ENCODE measurements at places on chromosomes 2 and 18. TPM values are rescaled to one million over a fixed set of nuclear protein-coding genes. Genes with fewer than 3 reads are reported as not detected.
A peak's percentile ranks its signal among the peaks of the same experiment; 100 is the strongest.

Gene CLEC4F
- total RNA-seq = 0.58 TPM

DNA sequence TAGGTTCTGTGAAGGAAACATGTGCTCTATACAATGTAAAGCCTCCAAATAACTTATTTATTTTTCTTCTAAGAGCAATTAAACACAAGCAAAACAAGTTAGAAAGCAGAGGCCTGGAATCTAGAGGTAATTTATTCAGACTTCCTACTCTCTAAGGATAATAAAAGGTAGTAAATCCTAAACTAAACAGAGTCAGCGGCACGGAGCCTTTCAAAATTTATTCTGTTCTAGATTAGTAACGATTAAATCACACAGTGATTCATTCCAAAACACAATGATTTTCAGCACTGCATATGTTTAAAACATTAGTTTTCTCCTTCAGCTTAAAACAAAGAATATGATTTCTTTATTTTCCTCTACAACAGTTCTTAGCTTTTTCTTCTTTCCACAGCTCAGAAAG, 160.9 kb downstream of the FBXO15 start:
- no peak overlapping the region for H3K4me3 ChIP-seq
- no peaks in the 10 kb centered on the region for H3K36me3 ChIP-seq
- no peak for DNase-seq
- no peaks in the 10 kb centered on the region for H3K4me1 ChIP-seq
- no peaks in the 10 kb centered on the region for H3K27me3 ChIP-seq

Gene GPR75
- 1.4 TPM for total RNA-seq

DNA sequence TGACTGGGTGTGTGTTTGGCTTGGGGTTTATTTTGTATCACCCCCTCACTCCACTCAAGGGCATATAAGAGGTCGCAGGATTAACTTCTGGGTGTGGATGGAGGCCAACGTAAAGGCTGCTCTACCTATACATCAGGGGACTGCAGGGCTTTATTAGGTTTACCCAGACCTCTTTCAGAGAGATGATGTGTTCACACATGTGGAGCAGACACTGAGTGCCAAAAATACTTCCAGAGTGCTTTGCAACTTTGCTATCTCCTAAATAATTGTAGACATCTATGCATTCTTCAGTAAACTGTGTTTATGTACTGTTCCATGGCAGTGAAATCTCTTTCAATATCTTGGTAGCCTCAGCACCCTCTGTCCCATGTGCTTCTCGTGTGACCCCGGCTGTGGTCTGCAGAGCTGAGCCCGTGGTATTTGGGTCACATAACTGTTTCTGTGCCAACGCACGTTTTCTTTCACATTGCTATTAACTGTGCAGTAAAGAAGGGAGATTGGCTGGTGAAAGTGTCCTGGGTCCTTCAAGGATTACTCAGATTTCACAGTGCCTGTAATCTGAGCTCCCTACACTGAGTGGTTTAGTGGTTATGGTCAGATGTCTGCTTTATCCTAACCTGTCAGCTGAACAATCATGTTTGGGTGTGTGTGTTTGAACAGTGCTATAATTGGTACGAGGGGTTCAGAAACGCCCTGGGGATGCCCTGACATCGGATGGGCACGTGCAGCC, 208.1 kb downstream of the VAPA start:
- H3K27ac ChIP-seq = peak overlapping the region; percentile 18
- no peaks in the 10 kb centered on the region for H3K36me3 ChIP-seq
- no peaks in the 10 kb centered on the region for H3K27me3 ChIP-seq
- DNase-seq = peak; percentile 86
- peaks cover 31% of the 10 kb centered on the region for H3K4me1 ChIP-seq
- no peak overlapping the region for H3K4me3 ChIP-seq

- H3K27ac ChIP-seq = no peak overlapping the region
- no peaks in the 10 kb centered on the region for H3K36me3 ChIP-seq
- no peaks in the 10 kb centered on the region for H3K27me3 ChIP-seq
- H3K4me1 ChIP-seq = no peaks in the 10 kb centered on the region
- no peak for DNase-seq
These were observed 497.8 kb downstream of the EIPR1 start for GRCh38 chr2:2879781-2880180.

GRCh38 chr2:88770016-88770415, 78.5 kb downstream of the RPIA start:
- no peak for DNase-seq
- no peak overlapping the region for H3K4me3 ChIP-seq
- peaks cover under 1% of the 10 kb centered on the region for H3K4me1 ChIP-seq
- H3K27ac ChIP-seq = no peak overlapping the region
- no peaks in the 10 kb centered on the region for H3K36me3 ChIP-seq

- peaks cover 92% of the 10 kb centered on the region for H3K27me3 ChIP-seq
- no peak overlapping the region for H3K4me3 ChIP-seq
- peak; percentile 84 for DNase-seq
- peaks cover 10% of the 10 kb centered on the region for H3K4me1 ChIP-seq
- no peaks in the 10 kb centered on the region for H3K36me3 ChIP-seq
- no peak overlapping the region for H3K27ac ChIP-seq
These were observed 10.6 kb upstream of the HOXD4 start for GRCh38 chr2:176140513-176141317.

Gene SMARCAL1
- total RNA-seq = 18.0 TPM

GRCh38 chr2:191719261-191719660, 41.3 kb downstream of the NABP1 start:
- H3K36me3 ChIP-seq = no peaks in the 10 kb centered on the region
- DNase-seq = no peak
- no peak overlapping the region for H3K4me3 ChIP-seq

GRCh38 chr2:41963661-41964525, 83.9 kb upstream of the PKDCC start:
- DNase-seq = peak; percentile 84
- no peak overlapping the region for H3K4me3 ChIP-seq
- H3K4me1 ChIP-seq = no peaks in the 10 kb centered on the region

- H3K27ac ChIP-seq = no peak overlapping the region
- H3K27me3 ChIP-seq = no peaks in the 10 kb centered on the region
- no peak overlapping the region for H3K4me3 ChIP-seq
- DNase-seq = no peak
- no peaks in the 10 kb centered on the region for H3K36me3 ChIP-seq
- H3K4me1 ChIP-seq = no peaks in the 10 kb centered on the region
These were observed 740.1 kb upstream of the FANCL start for GRCh38 chr2:58981237-58981636.

Gene FNDC4
- total RNA-seq = 6.9 TPM

Gene ATP6V1B1
- total RNA-seq = 1.4 TPM

- DNase-seq = no peak
- no peaks in the 10 kb centered on the region for H3K4me1 ChIP-seq
- H3K27me3 ChIP-seq = no peaks in the 10 kb centered on the region
- H3K4me3 ChIP-seq = no peak overlapping the region
- no peak overlapping the region for H3K27ac ChIP-seq
These were observed 33.5 kb downstream of the PNO1 start for GRCh38 chr2:68190991-68191731.

DNA sequence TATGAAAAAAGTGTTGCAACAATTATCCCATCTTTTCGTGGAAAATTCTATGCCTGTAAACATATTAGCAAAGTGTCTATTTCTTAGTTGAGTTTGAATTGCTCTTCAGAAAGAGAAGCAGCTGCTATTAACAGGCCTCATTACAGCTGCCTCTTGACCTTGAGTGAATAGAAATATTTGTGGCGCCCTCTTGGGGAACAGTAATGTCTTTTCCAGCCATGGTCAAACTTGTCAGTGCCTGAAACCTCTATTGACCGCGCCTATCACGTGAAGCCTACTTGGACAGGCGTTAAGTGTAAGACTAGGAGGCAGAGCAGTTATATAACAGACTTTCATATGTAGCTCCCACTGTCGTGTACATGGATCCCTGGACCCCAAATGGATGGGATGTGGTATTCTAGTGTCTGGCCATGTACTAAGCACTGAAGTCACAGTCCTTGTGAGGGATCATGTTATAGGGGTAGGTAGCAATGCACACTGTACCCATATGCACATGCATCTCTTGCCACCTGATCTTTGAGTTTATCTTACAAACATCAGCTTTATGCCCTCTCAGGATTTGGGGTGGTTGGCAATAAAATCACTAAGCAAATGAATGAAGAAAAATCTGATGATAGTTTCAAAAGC, 245.0 kb downstream of the PTGR3 start:
- H3K27me3 ChIP-seq = no peaks in the 10 kb centered on the region
- H3K4me3 ChIP-seq = no peak overlapping the region
- H3K27ac ChIP-seq = no peak overlapping the region
- peak; percentile 58 for DNase-seq
- no peaks in the 10 kb centered on the region for H3K36me3 ChIP-seq

Gene PTPRN
- 0.21 TPM for total RNA-seq

Gene DPY30
- total RNA-seq = 78.2 TPM
